ENCODE measurements at places on chromosomes 3 and 15.

DNA sequence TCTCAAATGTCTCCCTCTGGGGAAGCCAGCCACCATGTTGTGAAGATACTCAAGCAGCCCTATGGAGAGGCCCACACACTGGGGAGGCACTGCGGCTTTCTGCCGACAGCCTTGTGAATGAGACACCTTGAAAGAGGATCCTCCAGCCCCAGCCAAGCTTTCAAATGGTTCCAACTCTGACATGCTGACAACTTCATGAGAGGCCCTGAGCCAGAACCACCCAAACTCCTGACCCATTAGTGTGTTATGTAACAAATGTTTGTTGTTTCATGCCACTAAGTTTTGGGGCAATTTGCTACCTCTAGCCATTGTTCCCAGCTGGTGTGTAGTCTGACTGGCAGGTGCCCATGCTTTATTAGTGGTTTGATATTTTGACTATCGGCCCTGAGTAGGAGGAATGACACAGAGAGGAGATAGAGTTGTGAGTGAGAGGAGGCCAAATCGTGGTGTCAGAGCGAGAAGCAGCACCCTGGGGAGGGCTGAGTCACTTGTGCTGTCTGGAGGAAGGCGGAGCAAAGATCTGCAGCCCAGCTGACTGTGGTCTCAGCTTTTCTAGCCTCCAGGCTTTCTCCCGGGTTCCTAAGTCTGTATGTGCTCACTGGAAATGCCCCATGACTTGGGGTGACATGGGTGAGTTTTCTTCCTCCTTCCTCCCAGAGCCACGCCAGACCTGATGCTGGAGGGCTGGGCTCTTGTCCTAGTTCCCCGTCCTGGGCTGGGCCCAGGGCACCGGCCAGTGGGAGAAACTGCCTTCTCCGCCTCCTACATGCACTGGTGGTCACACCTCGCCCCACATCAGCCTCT, 56.7 kb upstream of the BLM start:
- peak; percentile 40 for DNase-seq

GRCh38 chr15:81643771-81644170, 269.8 kb upstream of the TMC3 start:
- no peak for DNase-seq

DNA sequence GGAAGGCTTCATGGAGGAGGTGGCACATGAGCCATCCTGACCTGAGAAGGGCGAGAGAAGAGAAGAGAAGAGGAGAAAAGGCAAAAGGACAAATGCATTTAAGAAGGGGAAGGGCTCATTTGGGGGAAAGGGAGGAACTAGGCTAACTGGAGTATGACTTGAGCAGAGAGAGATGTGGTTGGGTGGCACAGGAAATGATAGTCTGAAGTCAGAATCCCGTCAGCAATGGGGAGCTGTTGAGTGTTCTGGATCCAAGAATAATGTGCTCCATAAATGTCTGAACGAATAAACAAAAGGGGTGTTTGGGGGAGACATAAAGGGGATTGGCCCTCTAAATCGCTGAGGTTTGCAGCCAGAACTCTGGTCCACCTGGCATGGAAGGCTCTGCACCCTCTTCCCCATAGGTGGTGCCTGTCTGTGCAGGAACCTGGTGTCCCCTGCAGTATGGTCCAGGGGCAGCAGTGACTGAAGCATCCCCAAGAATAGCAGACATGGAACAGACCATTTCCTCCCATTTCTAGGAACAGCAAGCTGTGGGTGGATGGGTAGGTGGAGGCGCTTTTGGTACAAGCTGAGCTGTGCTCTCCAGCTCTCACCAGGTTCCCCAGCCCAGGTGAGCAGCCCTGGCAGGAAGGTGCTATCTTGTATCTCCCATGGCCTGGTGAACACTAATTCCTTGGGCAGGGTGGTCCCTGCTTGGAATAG, 15.2 kb downstream of the CORO2B start:
- DNase-seq = no peak

DNA sequence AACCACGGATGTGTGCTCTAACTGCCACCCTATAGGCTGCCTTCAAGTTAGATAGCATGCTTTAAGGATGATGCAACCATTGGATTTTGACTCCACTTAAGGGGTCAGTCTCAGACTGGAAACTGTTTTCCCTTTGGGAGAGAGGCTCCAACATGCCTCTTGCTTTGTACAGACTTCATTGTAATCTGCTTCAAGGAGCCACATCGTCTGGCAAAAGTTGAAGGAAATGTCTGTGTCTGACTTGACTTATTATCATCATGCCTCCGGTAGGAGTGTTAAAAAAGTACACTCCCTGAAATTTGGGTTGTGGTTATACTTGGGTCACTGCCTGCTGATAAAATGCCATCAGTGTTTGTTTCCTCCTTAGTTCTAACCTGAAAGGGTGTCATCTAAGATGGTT, 245.4 kb upstream of the CDIN1 start:
- DNase-seq = no peak

DNA sequence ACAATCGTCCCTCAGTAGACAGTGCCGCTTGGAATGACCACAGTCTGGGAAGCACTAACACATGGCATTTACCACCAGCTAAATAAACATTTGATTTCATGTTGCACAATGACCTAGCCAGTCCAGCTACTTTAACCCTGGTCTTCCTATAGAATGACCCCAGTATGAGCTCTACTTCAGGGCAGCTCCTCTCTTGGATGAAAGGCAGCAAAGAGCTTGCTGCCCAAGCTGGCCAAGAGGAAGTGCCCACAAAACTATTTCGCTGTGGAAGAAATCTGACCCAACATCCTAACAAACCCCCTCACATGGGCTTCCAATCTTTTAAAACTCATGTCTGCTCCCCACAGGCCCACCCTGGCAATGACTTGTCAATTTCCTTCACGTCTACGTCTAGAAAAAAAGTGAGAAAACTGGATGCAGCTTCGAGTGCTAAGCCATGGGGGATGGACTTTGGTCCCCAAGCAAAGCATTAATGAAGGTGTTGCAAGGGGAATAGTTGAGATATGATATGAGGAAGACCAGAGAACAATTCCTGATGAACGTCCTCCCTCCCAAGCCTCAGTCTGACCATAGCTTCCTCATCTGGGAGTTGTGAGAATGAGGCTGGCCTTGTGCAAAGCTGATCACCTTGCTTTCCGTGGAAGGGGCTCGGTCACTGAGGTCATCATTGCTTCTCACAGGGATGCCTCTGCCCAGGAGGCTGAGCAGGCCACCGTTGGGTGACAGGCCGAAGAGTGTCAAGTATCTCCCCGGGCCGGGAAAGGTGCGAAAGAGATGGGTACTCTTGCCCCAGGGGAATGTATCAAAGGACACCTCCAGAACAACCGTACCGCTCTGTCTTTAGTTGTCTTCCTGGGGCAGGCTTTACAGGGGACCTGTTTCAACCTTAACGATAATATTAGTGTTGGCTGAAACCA, 964 bp downstream of the SLC25A20 start:
- DNase-seq = no peak

DNA sequence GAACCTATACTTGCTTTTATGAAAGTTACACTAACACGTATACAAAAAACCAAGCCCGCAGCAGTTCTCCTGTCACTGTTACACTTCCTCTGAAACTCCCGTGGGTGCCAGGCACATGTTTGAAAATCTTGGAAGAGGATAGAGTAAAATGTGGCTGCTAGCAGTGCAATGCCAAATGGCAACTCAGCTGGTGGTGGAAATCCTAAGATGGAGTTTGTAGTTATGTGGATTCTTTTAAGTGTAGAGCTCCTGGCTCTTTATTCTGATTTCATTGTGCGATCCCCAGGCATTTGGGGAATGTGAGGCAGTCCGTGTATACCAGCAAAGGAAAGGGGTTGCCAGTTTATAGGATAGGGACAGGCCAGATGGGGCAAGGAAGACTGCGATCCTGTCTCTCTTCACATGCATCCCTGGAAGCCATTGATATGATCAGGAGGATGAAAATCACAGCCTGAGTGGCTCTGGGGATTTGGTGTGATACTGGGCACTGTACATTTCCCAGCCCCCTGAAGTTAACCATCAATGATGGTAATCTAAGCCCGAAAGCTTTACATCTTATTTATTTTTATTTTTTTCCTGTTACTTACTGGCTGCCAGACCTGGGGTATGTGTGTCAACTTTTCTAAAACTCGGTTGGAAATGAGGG, 1.1 kb downstream of the STAC start:
- no peak for DNase-seq

DNA sequence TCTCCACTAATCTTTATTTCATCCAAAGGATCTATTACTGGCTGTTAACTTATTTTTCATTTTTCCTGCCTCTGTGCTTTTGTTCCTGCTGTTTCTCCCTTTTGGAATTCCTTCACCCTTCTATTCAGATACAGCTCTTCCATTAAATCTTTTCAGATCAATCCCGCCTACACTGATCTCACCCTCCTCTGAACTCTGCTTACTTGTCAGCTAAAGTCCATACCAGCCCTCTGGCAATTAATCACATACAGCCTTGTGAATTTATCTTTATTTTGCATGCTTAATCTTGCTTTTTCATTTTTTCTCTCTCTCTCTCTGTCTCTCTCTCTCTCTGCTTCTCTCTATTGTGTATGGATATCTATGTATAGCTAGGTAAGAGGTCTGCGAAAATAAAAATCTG, 100.8 kb upstream of the UMPS start:
- no peak for DNase-seq

GRCh38 chr3:3685721-3686120, 113.5 kb upstream of the LRRN1 start:
- no peak for DNase-seq

DNA sequence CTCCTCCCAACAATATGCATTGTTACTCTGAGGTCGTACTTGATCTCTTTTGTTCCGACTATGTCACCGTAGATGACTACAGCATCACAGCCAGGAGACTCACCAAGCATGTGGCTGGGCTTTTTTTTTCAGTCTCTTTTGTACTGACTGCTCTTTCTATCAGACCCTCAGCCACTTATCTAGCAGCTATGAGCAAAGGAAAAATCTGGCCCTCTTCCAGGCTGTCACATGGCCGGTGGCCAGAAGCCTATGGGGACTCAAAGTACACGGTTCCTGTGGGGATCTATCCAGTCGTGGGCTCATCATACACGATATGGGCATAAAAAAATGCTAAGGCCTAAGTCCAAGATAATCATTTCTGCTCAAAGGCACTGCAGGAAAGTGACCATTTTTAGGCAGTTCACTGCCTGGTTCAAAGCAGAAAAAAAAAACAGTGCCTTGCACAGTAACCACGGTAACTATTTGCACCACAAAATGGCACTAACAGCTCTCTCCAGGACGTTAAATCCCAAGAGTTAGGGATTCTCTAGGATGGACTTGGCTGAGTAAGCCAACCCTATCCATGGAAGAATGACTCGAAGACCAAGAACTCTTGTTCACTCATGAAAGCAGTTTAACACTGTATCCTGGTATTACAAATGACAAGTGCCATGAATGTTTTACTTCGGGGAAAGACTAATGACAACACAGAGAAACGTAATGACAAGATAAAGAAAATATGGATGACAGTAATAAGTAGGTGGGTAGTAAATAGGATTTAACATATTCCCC, 50.3 kb downstream of the SHQ1 start:
- DNase-seq = no peak

- no peak for DNase-seq
These were observed 83.2 kb downstream of the NFKBIZ start for GRCh38 chr3:101932326-101933068.

DNA sequence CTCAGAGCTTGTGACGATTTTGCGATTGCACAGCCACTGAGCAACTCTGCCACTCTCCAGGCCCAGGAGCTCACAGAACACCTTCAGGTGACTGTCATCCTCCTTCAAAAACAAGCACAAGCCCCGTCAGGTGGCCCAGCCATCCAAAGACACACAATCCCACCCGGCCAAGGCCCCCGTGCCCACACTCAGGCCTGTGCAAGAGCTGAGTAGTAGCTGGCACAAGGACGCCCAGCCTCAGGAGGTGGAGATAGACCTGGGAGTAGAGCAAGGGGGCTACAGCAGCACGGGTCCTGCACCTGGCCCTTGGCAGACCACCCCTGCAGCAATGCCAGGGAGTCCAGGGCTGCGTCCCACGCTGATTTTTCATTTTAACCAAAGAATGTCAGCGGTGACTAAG, 34.6 kb downstream of the MYO5C start:
- no peak for DNase-seq

DNA sequence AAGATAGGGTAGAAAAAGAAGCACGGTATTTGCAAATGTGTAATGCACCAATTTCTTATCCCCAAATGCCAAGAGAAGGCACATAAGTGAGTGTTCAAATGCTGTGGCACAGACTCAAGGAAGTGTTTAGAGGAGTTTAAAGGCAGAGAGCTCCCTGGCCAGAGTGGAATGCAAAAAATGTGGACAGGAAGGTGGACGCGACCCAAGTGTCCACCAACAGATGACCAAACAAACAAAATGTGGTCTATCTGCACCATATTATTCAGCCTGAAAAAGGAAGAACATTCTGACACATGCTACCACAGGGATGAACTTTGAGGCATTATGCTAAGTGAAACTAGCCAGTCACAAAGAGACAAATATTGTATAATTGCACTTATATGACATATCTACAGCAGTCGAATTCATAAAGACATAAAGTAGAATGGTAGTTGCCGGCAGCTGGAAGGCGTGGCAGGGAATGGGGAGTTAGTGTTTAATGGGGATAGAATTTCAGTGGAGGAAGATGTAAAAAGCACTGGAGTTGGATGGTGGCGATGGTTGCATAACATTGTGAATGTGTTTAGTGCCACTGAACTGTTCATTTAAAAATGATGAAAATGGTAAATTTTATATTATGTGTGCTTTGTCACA, 126.6 kb downstream of the SRGAP3 start:
- no peak for DNase-seq

DNA sequence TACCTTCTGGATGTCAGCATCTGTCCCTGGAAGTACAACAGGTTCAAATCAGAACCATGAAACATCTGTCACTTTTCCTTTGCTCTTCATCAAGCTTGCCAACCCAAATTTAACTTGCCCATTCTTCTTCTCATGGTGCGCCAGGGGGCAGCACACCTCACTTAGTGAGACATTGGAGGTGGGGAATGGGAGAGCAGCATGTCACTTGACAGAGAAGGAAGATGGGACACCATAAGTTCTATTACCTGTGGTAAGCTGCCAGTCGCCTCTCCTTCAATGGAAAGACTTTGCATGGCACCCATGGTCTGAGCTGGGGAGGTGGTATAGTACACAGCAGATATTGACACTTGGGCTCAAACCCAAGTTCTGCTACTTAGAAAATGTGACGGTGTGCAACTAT, 2.9 kb downstream of the SCN5A start:
- DNase-seq = no peak

DNA sequence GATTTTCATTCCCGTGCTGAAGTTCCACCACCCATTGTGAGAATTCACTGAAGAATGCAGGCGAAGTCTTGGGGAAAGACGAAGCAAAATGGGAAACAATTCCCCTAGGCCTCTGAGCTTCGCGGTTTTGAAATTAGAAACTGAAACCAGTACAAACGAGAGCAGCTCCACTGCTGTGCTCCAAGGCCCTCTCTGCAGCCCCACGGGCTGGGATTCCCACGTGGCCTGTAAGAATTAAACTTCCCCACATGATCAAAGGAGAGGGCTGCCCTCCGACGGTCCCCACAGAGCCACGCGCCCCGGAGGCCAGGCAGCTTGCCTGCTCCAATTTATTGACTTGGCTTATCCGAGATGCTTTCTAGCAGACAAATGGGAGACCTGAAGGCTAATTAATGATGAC, 144.0 kb downstream of the GREM1 start:
- DNase-seq = no peak

- DNase-seq = no peak
These were observed 61.4 kb upstream of the HERC1 start for GRCh38 chr15:63895194-63895593.

Data from stimulated activated CD8-positive, alpha-beta memory T cell treated with anti-CD3 and anti-CD28 coated beads, Interleukin-15, amount 100 ng/mL, for 1 hour (primary cell).